ENCODE measurements at places on chromosomes 6 and 20. TPM values are rescaled to one million over a fixed set of nuclear protein-coding genes. Genes with fewer than 3 reads are reported as not detected.

Gene FAXC
- 1.5 TPM for total RNA-seq

Gene CCDC170
- not detected for total RNA-seq

Gene CDYL
- total RNA-seq, result 24.8 TPM

Gene IER3
- total RNA-seq, result 0.24 TPM

Gene HTR1E
- not detected for total RNA-seq

Gene ALDH5A1
- total RNA-seq, result 6.4 TPM

Gene PKIB
- total RNA-seq, result 1.1 TPM

Gene SIM1
- total RNA-seq, result 0.68 TPM

Gene C6orf15
- total RNA-seq, result not detected

Gene PROKR2
- not detected for total RNA-seq

Gene ERVFRD-1
- not detected for total RNA-seq

Gene MROH8
- 1.4 TPM for total RNA-seq

Gene JAG1
- 10.3 TPM for total RNA-seq

Measured in gastrocnemius medialis (tissue), 4 donors.